GDM1 (cell line): ENCODE measurements at places on chromosomes 7 and 10.

DNA sequence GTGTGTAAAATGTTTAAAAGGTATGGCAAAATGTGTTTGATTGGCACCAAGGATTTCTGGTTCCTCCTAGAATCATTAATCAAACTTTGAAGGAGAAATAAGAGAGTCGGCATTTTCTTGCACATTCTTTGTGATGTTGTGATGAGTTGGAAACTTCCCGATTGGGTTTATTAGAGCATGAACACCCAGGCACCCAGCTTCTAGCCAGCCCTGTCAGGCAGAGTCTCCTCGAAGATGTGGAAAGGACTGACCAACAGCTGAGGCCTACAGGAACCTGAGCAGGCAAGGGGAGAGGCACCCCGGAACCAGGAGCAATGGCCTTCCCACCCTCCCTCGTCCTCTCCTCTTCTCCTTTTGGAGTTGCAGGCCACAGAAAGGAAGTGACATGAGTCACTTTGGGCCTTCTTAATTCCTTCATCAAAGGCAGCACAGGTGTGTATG is 68.7 kb downstream of the EGFR start:
- no peak for DNase-seq

DNA sequence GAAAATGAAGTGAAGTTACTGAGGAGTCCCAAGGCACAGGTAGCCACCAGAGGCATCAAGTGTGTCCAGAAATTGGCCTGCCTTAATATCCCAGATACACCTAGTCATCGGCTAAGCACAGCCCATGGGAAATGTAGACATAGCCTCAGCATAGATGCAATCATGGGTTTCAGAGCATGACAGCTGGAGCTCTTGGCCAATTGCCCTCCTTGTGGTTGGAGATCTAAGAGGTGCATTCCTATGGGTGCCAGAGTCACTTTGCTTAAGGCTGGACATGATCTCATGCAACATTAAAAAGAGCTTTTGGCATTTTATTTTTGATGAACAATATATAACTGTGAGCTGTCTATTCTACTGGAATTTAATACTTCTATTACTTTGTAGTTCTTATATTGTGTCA is 758.0 kb upstream of the LRRTM3 start:
- no peak for DNase-seq

DNA sequence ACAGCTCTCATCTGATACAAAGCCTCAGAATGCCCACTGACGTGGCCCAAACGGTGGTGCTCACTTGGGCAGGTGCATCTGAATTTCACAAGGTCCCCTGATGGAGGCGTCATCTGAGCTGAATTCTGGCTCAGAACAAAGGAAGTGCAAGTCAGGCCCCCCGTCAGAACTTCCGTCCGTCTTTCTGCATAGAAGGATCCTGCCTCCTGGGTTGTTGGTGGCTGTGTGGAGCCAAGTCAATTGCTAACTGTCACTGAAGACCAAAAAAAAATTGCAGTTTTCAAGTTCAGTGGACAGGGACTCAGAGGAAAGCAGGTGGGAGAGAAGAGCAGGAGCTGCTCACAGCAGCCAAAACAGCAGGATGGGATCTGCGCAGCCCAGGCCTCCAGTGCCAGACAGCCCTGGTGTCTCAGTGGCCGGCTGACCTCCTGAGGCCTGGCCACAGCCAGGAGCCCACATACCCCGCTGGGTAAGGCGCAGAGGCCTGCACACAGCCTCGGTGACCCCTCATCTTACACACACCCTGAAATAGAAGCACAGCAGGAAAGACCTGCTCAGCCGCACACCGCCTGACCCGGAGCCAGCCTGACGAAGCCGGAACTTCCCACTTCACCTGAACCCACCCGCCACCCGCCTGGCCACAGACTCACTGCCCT is 49.4 kb downstream of the PYROXD2 start:
- no peak for DNase-seq

DNA sequence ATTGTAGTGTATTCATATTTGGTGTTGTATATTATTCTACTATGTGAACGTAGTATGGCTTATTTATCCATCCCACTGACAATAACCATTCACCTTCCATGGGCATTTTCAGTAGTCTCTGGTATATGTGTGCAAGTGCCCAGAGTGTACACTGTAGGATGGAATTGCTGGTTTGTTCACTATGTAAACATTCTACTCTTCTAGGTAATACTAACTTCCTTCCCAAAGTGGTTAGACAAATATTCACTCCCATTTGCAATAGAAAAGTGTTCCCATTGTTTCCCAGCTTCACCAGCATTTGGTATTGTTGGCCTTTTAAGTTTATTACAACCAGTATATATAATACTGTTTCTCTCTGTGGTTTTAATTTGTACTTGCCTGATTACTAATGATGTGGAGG is 153.7 kb downstream of the C7orf25 start:
- DNase-seq: no peak

DNA sequence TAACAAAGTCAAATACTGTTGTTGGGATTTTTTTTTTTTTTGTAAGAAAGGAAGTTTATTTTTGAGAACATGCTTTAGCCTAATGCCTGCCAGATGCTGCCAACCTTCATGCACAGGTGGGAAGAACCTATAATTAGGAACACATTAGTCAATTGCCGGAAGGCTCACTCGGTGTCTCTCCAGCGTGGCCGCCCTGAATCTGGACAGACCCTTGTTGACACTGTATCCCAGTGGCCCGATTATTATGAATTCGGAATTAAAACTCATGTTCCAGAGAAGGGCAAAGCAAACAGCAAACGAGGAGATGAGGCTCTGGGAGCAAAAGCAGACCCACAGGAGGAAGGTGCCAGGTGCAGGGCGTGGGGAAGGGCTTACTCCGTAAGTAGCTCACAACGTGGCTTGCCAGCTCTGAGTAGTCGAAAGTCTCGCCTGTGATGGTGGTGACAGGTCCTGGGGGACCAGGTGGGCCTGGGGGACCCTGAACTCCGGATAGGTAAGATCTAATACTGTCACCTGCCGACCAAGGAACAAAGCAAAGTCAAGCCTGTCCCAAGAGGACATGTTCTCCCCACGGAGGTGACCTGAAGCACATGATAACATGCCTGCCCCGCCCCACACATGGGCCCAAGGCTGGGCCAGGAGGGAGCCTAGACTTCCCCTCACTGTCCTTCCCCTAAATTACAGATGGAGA is 48.3 kb downstream of the COL17A1 start:
- DNase-seq: no peak

GRCh38 chr10:132143162-132143561 is 43.6 kb upstream of the DPYSL4 start:
- DNase-seq: no peak

DNA sequence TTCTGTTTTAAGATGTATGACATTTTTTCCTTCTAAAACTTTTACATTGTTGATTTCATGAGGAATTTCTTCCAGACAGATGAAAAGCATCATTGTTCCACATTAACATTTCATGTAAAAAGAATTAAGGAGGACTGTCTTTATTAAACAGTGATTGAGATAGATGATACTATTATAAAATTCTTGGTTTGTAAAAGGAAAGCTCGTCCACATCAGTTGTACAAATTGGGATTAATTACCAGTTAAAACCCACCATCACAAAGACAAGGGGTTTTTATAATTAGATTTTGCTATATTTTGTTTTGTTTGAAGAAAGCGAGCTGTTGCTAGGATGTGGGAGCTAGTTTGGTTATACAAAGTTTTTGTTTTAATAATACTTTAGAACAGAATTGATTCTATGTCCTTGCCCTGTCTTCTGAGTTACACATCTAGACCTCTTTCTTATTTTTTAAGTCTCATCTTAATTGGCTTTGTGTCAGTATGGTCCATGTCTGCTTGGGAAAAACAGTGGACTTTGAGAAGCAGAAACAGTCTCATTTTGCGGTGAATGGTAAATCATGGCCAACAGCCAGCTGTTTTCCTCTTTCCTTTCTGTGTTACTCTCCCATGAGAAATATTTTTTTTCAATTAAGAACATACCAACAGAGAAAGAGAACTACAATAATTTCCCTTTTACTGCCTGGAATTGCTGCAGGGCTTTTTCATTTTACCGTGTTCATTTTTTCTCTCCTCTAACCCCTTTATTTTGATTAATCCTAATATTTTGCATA is 3.2 kb downstream of the TES start:
- DNase-seq: no peak

GRCh38 chr10:126376956-126377355 is 11.3 kb downstream of the ADAM12 start:
- DNase-seq: no peak

GRCh38 chr10:112082120-112082519 is 101.4 kb downstream of the GPAM start:
- DNase-seq: no peak

DNA sequence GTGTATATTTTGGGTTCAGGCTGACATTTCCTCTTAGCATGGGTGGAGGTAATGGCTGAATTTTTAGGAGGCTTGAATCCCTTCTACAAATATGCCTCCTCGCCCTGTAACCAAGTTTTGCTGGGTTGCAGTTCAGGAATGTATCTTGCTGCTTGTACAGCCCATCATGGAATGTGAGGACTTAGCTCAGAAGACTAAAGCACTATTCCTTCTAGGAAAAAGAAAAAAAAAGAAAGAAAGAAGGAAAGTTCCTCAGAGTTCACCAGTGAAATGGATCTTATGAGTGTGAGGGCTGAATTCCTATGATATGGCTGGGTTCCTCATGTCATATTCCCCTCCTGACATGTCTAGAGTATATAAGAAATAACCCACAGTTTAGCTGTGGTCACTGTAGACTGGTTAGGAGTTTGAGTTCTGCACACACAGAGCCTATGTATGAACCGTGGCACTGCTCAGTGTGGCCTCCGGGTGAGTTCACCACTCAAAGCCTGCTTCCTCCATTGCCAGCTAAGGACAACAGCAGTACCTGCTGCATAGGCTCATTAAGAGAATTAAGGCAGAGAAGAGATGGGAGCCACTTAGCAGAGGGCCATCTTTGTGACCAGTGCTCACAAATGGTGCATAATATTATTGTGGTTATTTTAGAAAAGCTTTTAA is 114.0 kb downstream of the TACC2 start:
- no peak for DNase-seq

DNA sequence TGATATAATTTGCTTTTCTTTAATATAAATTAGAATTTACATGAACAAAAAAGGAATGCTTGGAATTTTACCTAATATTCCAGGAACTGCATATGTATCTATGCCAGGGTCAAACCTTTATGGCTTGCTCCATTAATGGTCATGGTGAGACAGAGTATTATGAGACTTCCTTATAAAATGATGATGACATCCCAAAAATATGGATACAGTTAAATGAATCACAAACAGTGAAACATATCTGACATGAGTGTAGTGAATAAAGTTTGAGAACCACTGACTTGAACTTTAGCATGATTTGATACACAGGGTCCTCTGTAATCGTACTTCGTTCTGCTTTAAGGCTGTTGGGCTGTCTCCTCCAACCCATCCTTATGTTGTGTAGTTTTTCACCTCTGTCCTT is 51.8 kb downstream of the MARCHF5 start:
- DNase-seq: no peak

DNA sequence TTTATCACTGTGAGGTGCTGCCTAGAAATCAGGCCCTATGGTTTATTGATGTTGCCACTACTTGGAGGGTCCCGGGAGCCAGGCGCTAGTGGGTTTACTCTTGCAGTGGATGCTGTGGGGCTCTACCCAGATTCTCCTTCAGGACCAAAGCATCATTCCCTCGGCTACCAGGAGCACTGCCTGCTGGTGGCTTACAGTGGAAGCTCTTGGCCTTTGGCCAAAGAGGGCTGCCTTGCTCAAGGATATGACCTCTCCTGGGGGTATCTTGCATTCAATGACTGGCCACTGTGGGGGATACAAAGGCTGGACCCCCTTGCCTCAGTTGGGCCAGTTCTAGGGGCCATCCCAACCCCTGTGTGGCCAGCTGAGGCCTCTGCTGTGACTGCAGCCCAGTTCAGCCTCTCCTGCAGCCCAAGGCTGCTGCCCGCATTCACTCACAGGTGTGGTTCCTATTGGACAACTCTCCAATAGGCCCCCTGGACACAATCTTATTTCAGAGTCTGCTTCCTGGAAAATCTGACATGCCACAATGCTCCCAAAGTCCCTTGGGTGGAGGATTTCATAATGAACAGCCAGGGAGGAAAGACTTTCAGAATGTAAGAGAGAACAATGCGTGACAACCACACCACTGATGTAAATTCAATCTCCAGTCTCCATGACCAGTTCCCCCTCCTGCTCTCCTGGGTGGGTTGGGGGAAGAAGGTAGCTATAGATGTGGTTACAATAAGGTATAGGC is 196.3 kb downstream of the SNX10 start:
- no peak for DNase-seq

GRCh38 chr7:7738622-7739021 is 20.2 kb upstream of the RPA3 start:
- no peak for DNase-seq

DNA sequence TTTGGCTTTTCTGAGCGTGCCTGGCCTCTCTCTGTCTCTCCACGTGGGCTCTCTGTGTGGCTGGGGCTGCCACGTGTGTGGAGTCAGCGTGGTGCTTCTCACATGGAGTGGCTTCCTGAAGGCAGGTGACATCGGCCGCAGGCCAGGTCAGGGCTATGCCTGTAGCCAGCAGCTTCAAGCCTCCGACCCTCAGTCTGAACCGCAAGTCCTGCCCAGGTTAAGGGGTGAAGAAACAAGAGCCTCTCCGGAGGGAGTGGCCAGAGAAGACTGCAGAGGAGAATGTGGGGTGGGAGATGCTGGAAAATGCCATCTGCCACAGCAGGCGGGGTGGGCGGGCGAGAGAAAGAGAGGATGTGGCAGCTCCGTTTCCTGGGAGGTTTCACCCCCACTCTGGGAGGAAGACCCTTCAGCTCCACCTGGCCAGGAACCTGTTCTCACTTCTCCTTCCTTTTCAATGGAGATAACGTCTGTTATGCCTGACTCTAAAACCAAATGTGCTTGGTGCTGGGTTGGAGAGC is 14.3 kb upstream of the VIPR2 start:
- DNase-seq: no peak

DNA sequence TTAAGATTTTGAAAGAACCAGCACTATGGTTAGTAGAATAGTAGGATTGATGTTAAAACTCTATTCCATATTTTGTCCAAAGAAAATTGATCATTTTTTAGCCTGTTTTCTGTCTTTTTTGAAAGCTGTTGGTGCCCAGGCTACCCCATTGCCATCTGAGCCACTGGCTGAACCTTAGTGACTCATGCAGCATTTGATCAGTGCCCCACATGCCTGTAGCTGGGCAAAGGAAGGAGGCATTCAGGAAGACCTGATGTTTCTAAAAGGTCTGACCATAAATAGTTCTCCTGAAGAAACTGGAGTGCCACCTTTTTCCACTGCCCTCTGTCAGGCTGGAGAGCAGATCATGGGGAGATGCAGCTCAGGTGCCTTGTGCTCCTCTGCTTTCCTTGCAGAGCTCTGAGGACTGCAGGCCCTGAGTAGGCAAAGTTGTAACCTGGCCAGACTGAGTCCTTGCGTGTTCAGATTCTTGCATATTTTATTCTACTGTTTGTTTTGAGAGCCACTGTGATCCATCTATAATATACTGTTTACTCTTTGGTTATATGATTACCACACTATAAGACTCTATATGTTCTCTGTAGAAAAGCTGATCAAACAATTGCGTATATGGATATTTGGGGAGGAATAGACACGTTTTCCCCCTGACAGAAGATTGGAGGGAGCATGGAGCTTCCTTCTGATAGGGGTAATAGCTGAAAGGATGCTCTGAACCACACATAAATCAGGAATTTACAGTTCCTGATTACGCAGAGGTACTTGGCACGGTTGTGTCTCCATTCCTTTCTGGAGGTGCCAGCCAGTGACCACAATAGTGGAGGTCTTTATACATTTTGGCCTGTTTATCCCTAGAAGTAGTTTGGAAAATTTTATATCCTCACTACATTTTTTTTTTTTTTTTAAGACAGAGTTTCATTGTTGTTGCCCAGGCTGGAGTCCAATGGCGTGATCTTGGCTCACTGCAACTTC is 48.9 kb upstream of the GJD4 start:
- no peak for DNase-seq

- peak; percentile 42 for DNase-seq
Measured at GRCh38 chr10:17206210-17206709, 4.8 kb upstream of the TRDMT1 start.

GRCh38 chr10:102642736-102643335 is 1.4 kb upstream of the TRIM8 start:
- no peak for DNase-seq
